ENCODE measurements at places on chromosomes 13 and 19.
A peak's percentile ranks its signal among the peaks of the same experiment; 100 is the strongest.

- DNase-seq, result no peak
These were observed 93.2 kb downstream of the STK24 start for GRCh38 chr13:98483601-98484288.

GRCh38 chr13:46171217-46171616 is 10.8 kb downstream of the LCP1 start:
- DNase-seq, result no peak

GRCh38 chr19:38599722-38600121 is 18.0 kb downstream of the MAP4K1 start:
- DNase-seq, result no peak

GRCh38 chr19:4359627-4360000 is 16.3 kb downstream of the MPND start:
- DNase-seq, result no peak

DNA sequence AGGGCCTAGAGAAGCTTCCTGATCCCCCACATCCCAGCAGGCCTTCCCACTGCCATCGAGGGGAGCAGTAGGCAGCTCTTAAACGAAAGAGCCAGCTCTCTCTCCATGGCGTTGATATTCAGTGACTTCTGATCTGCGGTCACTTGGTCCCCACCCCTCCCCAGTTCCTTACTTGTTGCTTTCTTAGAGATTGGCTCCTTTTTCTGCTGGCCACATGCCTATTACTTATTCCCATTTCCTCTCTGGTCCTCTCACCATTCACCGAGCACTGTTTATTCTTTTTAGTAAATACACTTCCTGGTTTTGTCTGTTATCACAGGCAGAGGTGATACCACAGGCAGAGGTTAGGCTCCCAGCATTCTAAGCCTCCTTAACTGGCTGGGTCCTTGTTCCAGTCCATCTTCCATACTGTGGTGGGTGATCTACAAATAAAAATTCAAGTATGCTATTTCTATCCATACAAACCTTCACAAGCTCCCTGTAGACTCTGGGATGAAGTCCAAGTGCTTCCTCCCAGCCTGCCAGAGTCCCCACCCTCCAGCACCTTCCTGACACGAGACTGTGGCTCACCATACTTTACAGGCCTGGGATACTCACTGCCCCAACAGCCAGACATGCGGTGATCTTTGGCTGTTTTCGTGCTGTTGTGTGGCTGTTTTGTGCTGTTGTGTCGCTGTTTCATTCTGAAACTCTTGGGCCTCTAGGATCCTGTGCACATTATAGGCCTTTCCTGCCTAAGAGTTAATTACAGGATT is 315.9 kb downstream of the ATP8A2 start:
- no peak for DNase-seq

- peak; percentile 94 for DNase-seq
These were observed 15.3 kb downstream of the RAB3D start for GRCh38 chr19:11324079-11324661.

- DNase-seq, result no peak
These were observed 505.6 kb downstream of the GPC5 start for GRCh38 chr13:91904005-91904404.

DNA sequence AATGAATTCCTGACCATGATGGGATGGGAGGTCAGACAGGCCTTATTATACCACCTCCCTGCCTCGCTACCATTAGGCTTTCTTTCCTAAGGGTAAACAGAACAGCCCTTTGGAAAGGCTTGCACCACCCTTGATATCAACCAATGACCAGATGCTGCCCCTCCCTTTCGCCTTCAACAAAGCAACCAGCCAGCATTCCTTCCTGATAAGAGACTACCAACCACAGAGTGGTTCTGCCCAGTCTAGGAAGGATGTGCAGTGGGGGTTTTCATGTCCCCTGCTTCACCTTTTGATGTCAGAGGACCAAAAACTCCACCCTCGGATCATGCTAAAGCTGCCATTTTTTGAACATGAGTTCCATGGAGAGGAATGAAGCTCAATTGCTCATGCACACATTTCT is 21.7 kb downstream of the TEX30 start:
- DNase-seq, result no peak

DNA sequence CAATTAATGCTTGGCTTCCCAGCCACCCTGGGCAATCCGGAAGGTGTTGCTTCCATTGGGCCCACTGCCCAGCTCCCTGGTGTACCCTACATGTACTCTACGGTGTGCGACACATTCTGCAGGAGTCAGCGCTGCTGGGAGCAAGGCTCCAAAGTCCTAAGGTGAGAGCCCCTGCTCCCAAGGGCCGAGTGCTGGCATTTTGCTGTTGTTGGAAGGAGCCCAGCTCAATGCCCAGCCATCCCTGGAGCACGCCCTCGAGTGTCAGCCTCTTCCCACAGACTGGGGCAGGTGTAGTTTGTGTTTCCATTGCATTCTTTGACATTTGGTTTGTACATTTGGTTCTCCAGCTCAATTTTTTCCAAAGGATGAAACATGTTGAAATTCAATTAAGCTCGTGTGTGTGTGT is 64.6 kb downstream of the GGACT start:
- no peak for DNase-seq

DNA sequence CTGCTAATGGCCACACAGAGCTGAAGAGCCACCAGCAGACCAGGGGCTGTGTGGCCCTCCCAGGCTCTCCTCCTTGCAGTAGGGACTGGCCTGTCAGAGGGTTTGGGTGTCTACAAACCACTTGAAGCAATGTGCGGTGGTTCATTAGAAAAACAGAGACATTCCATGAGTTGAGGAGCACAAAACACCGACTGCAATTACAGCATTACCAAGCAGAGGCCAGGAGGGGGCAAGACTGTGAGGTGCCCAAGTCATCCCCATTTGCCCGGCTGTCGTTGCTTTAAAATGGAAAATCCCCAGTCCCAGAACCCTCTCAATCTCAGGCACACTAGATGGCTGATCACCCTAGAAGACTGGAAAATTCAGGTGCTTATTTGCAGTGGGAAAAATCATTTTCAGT is 15.0 kb downstream of the TMTC4 start:
- no peak for DNase-seq

- no peak for DNase-seq
These were observed 154.4 kb downstream of the EFNB2 start for GRCh38 chr13:106381091-106381490.

DNA sequence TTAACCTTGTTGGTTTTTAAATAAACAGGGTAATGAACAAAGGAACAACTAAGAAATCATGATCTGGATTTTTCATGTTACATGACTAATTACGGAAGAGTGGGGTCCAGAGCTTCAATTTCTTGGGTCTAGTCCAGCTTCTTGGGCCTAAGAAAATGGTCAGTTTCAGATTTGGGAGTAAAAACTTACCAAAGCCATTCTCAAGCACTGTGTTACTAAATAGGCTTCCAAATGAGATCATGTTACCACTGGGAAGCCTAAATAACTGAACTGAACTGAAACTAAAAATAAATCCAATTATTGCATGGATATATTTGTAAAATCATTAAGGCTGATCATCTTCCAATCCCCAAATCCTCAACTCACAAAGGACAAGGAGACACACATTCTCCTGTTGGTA is 13.9 kb downstream of the TBC1D4 start:
- DNase-seq, result no peak

GRCh38 chr19:39544911-39545310 is 5.0 kb upstream of the EID2 start:
- DNase-seq, result no peak

GRCh38 chr13:98454389-98454881 is 122.5 kb downstream of the STK24 start:
- peak; percentile 84 for DNase-seq

GRCh38 chr13:73419186-73419585 is 360.4 kb downstream of the KLF5 start:
- DNase-seq, result no peak

DNA sequence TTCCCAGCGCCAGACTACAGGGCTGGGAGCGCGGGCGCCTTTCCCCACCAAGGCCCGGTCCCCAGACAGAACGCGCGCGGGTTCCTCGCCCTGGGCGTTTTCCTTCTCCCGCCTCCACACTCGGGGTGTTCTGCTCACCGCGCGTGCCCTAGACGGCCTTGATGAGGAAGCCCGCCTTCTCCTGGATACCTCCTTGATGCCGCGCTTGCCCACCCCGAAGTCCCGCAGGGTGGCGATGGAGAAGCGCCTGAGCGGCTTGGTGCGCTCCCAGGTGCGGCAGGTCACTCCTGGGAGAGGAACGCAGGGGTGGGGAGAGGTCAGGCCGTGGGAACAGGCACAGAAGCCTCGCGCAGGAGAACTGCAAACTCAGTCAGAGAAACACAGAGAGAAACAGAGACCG is 34.8 kb downstream of the CYP2B6 start:
- no peak for DNase-seq

GRCh38 chr13:46605825-46606554 is 53.0 kb downstream of the LRCH1 start:
- DNase-seq, result no peak

GRCh38 chr13:29539856-29540255 is 55.6 kb downstream of the SLC7A1 start:
- no peak for DNase-seq

DNA sequence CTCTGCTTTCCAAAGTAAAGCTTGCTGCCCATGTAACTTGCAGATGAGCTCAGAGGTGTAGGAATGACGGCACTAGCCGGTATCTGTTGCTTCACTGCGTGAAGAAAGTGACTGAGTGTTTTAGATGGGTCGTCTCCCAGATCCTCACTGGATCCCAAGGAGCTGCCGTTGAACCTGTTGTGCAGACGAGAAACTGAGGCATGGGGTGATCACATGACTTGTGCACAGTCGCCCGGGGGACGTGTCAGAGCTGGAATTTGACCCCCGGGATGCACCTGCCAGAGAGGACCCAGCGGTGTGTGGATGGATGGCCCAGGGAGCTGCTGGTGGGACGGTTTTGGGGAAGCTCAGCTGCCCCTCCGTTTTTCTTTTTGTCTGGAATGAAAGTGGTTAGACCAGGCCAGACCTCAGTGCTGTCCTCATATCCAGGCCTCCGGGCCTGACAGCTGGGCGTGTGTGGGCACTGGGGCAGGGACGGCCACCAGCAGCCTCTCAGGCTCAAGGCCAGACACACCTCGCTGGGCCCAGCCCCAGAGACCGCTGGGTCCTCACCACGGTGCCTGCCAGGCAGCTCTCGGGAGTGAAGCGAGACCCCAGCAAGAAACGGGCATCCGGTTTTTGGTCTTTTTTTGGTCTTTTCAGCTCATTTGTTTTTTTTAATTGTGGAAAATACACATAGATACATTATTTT is 12.5 kb downstream of the ARID3A start:
- no peak for DNase-seq

GRCh38 chr13:46561691-46562090 is 8.7 kb downstream of the LRCH1 start:
- no peak for DNase-seq

GRCh38 chr13:99250982-99251825 is 7.0 kb downstream of the GPR18 start:
- no peak for DNase-seq

Data from AG08395 (cell line).